WTC11 (cell line): ENCODE measurements at places on chromosomes 7 and 10.

DNA sequence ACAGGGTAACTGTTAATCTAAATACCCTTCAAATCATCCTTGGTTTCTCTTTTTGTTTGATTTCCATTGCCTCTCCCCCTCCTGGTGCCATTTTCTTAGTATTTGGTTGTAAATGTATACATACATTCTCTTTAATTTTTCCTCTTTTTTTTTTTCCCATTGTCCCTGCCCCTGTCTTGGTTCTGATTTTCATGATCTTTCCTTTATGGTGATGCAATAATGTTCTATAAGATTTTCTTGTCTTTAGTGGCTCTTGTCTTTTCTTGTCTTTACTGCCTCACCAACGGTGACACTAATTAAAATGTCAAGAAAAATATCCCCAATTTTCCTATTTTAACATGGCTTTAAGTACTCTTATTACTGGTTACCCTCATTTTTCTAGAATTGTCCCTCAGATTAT, 135.9 kb upstream of the POT1 start:
- DNase-seq: no peak

GRCh38 chr7:107614425-107614824, 34.4 kb downstream of the BCAP29 start:
- no peak for DNase-seq

DNA sequence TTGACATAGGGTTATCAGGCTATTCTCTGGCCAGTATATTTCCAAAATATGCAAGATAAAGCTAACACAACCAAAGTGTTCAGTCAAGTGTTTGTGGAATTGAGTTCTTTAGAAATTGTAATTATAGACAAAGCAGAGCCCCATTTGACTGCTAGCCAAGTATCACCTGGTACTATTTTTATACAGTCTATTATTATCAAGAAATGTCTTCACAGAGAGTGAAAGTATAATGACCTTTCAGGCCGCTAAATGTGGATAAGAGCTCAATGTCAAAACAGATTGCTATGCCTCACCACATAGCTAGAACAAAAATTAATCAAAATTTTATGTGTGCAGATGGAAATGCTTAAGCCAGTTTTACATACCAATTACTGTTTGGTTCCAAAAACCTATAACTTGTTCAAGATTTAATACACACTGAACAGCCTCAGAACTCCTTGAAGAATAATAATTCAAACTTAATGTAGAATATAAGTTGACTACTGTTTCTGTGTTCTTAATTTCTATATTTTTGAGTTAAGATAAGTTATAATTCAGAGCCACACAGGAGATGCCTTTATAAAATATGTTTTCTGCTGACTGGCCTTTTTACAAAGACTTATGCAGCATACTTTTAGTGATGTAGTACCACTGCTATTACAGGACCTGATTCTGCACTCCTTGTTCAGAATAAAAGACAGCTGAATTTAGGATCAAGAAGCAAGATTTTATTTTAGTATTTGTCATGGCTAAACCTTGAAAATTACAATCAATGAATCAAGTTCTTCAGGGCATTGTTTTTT, 31.0 kb downstream of the PRPS1L1 start:
- DNase-seq: no peak

DNA sequence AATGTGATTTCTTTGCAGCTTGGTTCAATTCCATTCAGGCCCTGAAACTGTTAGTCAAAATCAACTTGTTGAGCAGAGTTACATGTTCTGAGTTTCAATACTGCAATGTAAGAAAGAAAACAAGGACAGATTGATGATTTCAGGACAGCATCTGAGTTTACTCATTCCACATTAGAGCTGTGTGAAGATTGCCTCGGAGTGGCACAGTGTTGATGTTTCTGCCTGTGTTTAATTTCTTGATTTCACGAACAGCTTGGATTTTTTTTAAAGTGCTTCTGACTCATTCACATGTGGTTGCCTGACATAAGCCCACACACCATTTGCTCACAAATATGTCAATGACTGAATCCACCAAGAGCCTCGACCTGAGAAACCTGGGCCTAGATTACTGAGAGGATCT, 101.2 kb upstream of the PARD3 start:
- no peak for DNase-seq

GRCh38 chr7:64892116-64892515, 11.0 kb upstream of the ZNF273 start:
- DNase-seq: no peak

DNA sequence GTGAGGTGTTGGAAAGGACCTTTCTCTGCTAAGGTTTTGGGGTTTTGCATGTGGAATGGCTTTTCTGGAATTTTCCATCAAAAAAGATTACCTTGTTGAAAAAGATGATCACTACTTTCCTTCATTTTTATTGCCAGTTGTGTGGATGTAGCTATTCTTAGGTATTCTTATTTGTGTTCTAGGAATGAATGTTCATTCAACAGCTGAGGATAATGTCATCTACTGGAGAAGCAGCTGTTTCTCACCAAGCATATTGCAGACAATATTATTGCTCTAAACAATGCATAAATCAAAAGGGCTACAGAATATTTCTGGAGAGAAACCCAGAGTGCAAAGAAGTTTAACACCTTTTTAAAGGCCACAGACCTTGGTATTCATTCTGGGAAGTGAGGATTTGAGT, 145.6 kb upstream of the CALCR start:
- DNase-seq: no peak

DNA sequence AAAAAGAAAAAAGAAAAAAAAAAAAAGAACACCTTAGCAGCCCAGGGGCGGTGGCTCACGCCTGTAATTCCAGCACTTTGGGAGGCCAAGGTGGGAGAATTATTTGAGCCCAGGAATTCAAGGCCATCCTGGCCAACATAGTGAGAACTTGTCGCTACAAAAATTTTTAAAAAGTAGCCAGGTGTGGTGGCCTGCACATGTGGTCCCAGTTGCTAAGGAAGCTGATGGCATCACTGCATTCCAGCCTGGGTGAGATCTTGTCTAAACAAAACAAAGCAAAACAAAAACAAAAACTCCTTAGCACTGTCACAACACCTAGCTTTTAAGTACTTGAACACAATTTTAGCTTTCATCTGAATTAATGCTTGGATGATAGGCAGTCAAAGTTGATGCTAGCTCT, 86.3 kb upstream of the MKLN1 start:
- DNase-seq: no peak

DNA sequence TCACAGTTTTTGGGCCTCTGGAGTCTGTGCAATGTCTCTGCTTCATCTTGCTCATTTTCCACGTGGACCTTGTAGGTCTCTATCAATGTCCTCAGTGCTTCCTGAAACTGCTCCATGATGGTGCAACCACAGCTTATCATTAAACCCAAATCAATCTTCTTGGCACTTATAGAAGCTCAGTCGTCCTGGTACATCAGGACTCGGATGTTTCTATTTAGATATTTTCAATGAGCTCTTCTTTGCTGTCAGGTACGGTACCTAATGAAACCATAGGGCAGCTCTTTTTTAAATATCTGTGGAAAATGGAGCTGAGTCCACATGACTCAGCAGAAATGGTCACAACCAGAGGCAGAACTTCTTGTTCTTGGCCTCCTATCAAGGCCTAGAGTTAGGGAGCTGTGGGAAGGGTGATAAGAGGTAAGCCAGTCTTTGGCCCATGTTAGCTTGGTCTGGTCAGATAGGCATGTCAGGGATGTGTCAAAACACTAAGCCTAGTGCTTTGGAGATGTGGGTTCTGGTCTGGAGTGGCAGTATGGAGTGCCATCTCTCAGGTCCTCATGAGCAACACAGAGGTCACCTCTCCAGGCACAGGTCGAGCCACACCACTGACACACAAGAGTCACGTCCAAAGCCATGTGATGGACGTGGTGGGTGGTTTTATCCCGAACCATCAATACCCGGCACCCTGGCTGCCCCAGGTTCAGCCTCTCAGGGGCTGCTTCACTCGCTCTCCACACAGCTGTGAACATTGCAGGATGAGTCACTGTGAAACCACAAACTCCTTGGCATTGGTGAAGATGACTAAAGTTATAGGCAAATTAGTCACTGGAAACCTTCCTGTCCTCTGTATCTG, 87.0 kb downstream of the TBXAS1 start:
- no peak for DNase-seq

DNA sequence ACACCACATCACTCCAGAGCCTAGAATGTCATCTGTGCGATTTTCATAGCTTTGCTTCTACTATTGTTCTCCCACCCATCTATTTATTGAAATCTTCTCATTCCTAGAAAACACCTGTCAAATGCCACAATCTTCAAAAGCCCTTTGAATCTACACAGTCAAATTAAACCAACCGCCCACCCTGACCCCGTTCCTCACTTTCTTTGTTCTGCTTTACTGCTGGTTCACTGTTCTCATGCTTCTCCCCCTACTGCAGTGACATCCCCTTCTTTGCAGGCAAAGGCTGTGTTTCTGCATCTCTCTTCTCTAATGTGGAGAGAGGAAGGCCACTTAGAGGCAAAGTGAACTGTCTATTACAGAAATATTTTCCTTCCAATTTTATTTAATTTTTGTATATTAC, 152.4 kb upstream of the NEBL start:
- no peak for DNase-seq

DNA sequence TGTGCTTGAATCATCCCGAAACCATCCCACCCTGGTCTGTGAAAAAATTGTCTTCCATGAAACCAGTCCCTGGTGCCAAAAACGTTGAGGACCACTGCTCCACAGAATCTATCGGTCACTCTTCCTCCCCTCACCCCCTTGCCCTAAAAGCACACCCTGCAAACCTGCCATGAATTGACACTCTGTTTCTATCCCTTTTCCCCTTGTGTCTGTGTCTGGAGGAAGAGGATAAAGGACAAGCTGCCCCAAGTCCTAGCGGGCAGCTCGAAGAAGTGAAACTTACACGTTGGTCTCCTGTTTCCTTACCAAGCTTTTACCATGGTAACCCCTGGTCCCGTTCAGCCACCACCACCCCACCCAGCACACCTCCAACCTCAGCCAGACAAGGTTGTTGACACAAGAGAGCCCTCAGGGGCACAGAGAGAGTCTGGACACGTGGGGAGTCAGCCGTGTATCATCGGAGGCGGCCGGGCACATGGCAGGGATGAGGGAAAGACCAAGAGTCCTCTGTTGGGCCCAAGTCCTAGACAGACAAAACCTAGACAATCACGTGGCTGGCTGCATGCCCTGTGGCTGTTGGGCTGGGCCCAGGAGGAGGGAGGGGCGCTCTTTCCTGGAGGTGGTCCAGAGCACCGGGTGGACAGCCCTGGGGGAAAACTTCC, 784 bp upstream of the SERPINE1 start:
- DNase-seq: no peak

GRCh38 chr7:1531979-1532455, 1.5 kb downstream of the MAFK start:
- DNase-seq: no peak
